Activated T-cell treated with anti-CD3 and anti-CD28 coated beads, Interleukin-2, amount 50 U/mL, for 24 hours (primary cell): ENCODE measurements at places on chromosomes 4 and X.

DNA sequence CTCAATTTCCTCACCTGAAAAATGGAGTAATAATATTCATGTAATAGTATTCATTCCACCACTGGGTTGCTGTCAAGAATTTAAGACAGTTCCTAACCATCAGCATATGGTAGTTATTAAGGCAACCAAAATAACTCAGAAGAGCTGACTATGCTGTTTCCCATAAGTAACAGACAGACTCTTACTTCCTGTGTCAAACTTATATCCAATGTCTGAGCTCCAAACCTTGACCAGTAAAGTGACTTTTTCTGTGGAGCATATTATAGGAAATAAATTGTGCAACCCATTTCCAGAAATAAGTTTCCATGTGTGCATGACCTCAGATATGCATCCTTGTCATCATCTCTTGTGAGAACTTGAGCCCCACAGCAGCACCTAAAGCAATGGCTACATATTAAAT, 78.8 kb downstream of the HADH start:
- no peak for DNase-seq

DNA sequence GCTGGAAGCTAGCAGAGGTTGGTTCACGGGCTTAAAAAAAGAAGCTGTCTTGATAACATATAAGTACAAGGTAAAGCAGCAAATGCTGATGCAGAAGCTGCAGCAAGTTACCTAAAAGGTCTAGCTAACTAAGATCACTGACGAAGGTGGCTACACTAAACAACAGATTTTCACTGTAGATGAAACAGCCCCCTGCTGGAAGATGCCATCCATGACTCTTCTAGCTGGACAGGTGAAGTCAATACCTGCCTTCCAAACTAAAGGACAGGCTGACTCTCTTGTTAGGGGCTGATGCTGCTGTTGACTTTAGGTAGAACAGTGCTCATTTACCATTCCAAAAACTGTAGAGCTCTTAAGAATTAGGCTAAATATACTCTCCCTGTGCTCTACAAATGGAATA, 99.5 kb downstream of the FBXW7 start:
- no peak for DNase-seq

DNA sequence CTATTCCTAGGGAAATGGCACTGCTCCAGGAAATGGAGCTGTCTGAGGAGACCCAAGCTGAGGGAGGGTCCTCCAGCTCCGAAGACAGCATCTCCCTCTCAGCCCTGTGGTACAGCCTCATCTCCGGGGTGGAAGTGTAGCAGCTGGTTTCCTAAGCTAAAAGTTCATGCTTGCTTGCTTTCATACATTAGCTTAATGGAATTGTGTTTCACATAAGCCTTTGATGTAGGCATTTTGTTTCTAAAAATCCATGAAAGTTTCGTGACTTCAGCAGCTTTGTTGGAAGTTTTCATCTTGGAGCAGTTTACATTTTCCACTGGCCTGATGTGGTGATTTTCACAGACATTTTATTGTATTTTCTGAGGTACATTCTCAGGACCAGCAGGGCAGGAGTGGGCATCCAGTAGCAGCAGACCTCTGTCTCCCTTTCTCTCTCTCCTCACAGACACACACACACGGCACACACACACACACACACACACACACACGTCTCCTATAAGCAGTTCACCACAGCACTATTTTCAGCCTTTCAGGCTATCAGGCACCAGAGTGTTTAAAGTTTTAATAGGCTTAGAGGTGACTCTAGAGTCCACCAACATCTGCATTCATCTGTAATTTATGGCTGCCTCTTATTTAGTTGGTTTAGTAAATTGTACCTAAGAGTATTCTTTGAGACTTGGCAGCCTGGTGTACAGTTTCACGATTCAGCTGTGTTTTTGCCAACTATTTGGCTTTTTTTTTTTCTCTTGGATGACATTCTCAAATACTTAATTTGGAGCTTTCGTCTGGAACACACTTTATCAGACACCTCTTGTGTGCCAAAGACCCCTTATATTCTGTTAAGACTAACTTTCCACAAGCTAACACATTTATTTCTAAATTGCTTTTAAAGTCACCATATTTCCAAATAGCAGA, 225.8 kb upstream of the SFRP2 start:
- no peak for DNase-seq

DNA sequence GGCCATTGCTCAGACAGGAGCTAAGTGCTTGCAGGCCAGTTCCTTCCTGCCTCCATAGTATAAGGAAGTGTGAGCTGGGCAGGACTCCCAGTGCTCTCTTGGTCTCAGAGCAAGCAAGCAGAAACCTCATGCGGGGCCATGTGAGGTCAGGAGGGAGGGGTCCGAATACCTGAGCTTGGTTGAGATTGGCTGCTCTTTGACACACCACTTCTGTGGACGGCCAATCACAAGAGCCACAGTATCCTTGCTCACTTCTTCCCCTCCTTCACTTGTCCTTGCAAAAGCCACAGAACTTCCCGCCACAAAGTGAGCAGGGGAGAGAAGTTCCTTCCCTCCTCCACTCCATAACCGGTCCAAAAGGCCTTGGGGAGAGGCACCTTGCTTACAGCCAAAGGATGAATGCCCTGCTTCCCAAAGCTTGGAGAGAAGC, 56.7 kb downstream of the PRPS1 start:
- no peak for DNase-seq

- no peak for DNase-seq
These were observed 14.0 kb upstream of the TEX13B start for GRCh38 chrX:107996124-107996523.

GRCh38 chr4:23135792-23136645, 443.3 kb downstream of the GBA3 start:
- no peak for DNase-seq

DNA sequence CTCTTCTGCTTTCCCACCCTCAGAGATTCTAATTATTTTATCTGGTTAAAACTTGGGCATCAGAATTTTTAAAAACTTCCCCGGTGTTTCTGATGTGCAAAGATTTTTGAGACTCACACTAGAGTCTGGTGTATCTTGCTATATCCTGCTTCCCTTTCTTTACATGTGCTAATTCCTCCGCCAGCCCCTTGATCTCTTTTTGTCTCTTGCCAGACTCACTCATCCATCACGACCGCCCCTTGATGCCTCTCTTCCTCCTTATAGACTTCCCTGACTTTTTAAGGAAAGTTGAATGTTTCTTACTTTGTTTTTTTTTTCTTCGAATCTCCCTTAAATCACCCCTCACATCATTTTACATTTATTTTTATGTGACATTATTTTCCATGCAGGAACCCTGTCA, 274.9 kb upstream of the PITX2 start:
- no peak for DNase-seq

GRCh38 chr4:7723625-7724024, 216.0 kb downstream of the AFAP1 start:
- no peak for DNase-seq

- DNase-seq: no peak
These were observed 161.2 kb downstream of the EFNB1 start for GRCh38 chrX:68989865-68990606.

- no peak for DNase-seq
These were observed 126.8 kb downstream of the NAA11 start for GRCh38 chr4:79198951-79199587.

DNA sequence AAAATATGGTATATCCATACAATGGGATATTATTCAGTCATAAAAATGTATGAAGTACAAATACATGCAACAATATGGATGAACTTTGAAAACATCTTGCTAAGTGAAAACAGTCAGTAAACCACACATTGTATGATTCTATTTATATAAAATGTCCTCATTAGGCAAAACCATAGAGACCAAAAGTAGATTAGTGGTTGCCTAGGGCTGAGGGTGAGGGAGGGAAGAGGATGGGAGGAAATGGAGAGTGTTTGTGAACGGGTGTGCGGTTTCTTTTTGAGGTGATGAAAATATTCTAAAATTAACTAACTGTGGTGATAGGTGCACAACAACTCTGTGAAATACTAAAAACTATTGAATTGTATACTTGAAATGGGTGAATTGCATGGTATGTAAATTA, 29.6 kb downstream of the TEX11 start:
- DNase-seq: no peak

DNA sequence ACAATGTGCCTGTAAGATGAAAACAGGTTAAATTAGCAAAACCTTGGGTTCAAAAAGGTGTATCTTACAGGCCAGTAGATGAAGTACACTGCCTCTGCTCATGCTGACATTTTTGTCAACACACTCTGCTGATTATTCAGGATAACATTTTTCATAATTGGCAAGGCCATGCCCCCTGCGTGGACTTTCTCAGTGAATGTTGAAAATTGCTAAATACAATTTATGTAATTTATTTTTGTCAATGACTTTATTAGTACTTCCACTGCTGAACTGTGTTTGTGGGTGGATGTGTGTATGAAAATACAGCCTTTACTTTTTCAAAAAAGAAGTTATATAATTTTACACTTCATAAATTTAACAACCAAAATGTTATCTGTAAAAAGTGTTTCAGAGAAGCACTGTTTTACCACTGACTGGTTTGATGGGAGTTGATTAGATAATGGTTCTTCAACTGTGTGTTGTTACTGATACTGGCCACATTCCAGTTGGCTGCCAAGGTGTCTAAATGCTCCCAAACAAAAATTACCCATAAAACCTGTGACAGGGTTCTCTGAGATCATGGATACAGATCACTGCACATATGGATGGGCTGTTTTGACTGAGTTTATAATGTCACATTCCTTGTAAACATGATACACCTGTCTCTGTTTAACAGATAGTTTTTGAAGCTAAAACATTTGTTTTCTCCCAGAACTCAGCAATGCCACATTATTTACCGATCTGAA, 151.9 kb upstream of the SLC7A11 start:
- DNase-seq: no peak

- no peak for DNase-seq
These were observed 268.5 kb downstream of the ARAP2 start for GRCh38 chr4:35975617-35976355.

DNA sequence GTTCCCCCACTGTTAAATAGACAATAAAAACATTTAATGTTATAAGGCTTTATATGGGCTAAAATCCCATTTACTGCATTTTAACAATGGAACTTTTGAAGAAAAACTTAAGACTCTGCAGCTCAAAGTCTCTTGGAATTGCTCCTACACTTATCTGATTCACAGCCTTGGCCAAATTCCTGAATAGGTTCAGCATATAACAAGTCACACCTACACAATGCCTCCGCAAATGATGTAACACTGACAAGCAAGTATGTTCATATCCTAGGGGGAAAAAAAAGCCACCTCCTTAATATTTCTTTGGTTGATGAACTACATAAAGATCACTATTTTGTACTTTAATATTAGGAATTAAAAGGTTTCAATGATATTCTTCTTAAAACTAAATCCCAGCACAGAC, 34.5 kb downstream of the RPS6KA6 start:
- no peak for DNase-seq

DNA sequence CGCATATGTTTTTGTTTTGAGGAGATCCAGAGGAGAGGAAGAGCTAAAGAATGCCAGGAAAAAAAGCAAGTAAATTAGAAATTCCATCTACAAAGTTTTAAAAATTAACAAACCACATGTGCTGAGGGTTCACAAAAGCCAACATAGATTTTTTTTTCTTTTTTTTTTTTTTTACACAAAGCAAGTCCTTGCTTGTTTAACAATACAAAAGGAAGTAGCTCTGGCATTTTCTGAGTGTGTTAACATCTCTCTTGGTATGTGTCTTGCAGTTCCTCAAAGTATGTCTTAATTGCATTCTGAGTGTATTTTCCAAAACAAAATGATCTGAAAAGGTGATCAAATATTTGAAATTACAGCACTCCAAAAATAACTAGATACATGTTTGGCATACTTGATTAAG, 1682.7 kb upstream of the AGA start:
- DNase-seq: no peak

DNA sequence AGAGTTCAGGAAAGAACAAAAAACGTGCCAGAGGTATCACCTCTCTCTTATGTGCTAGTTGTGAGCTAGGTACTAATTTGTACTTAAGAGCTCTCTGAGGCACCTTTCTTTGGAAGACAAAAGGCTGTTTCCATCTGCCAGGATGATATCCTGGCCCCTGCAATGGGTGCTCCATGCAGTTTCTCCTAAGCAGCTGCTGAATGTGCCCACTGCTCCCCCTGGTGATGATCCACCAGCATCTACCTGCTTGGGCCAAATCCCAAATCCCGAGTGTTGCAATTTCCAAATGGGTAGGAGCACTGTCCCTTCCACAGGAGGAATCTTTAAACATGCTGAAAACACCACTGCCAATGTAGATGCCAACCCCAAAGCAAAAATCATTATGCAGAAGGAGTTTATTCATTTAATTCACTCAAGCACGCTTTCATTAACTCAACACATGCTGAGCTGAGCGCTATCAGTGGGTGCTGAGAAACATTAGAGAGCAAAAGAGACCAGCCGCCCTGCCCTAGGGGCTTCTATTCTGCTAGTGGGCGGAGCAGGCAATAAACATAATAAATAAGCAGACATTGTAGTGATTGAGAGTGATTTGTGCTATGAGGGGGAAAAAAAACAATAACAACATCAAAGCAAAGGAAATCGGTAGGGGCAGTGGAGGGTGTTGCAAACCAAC, 69.6 kb upstream of the C4orf50 start:
- no peak for DNase-seq

DNA sequence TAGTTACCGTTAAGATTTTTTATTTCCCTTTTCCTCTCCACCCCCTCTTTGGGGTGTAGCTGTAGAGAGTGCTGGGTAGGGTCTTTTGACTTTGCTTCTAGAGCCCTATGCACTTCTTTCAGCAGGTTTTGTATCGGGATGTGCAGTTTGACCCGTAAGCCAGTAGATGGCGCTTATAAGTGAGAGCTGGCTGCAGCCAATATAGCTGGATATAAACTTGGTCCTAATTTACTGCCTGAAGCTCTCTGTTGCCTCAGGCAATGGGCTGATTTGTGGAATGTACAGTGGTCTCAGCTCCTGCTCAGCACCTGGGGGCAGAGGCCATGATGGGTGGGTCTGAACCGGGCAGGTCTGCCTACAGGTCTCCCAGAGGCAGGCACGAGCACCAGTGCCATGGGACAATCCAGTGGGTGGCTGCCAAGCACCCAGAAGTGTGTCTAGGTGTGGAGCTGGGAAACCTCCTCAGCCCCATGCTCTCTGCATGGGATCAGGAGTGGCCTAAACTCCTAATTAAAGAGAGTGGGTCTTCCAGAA, 146.5 kb downstream of the SPANXN1 start:
- DNase-seq: no peak

- DNase-seq: no peak
These were observed 20.1 kb downstream of the SPON2 start for GRCh38 chr4:1152290-1152689.

- no peak for DNase-seq
These were observed 40.8 kb upstream of the MAGED1 start for GRCh38 chrX:51852621-51853020.
